ENCODE measurements at places on chromosomes 12 and 14.
A peak's percentile ranks its signal among the peaks of the same experiment; 100 is the strongest.

DNA sequence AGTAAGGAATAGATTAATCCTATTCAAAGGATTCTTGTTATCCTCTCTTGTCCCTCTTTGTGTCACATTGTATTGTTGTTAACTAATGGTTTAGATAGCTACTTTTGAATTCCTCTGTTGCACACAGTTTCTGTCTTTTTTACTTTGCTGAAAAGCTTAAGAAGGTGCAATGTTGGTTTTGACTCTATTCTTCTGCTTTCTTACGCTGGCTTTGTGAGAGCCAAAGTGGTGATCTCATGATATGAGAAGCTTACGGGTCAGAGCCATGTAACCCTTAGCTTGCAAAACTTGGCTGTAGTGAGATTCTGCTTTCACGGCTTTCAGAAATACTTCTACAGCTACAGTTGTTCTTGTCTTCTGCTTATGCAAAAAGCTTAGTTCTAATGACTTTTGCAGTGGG is 239.7 kb downstream of the TRHDE start:
- DNase-seq, result no peak

DNA sequence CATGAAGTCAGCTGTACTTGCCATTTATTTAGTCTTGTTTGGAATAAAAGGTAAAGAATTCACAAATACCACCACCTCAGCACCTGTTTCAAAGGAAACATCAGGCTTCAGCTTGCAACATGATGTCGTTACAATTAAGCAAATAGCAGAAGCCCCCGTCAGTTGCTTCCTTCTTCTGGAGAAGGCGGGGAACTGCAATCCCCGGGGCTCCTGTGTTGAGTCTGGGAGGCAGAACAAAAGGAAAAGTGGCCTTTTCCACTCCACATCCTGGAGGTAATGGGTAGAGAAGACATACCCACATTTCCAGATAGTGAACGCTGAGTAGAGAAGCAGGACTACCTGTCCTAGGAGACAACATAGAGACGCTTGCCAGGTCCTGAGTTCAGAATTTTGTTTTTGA is 92.8 kb downstream of the DNAH10 start:
- peak; percentile 28 for DNase-seq

DNA sequence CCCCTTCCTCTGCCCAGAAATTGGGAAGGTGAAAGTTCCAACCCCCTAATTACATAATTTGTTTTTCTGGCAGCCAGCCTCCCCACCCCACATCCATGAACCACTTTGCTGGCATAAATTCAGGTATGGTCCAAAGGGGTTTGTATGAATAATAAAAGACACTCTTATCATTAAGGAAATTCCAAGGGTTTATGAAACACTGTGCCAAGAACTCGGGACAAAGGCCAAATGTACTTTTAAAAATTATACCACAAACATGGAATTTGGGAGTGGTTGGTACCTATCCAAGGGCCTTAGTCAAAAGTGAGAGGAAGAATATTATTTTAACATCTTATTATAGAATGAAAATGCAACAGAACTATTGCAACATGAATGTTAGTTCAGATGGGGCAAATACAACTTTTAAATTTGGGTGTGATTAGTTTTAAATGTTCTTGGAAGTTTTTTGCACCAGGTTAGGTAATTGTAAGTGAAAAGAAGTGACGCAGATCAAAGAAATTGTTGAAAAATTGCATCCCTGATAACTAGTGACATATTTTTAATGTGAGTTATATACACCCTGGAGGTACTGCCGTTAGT is 217.8 kb downstream of the TMEM117 start:
- DNase-seq, result no peak

DNA sequence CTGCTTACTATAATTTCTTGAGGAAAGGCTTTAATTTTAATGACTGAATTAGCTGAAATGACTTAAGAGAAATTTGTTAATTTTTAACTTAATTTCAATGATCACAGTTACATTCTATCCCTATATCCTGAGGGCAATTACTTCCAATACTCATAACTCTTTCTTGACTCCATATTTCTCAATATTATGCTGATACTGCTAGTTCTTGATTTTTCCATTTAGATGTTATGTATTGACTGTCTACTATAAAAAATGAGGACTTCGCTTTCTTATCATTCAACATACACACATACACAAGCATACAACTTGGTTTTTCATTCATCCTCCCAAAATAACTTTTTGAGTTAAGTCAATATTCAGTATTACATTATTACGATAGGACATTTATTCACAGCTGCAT is 176.2 kb downstream of the PHLDA1 start:
- DNase-seq, result no peak

- DNase-seq, result no peak
Observed at GRCh38 chr14:105317546-105317945, 3.0 kb downstream of the PACS2 start.

DNA sequence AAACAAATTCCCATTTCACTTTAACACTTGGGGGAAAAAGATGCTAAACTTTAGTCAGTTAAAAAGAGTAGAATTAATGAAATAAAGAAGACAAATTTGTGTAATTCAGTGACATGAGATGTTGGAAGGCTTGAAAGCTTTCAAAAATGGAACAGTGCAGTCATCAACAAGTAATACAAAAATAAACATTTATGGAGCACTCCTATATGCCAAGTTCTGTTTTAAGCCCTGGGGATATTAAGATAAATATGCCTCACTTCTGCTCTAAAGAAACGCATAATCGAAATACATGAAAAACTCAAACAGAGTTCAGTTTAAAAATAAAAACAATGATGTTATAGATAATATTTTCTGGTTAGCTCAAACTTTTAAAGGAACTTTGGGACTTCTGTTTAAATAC is 93.0 kb downstream of the KCNH5 start:
- no peak for DNase-seq

DNA sequence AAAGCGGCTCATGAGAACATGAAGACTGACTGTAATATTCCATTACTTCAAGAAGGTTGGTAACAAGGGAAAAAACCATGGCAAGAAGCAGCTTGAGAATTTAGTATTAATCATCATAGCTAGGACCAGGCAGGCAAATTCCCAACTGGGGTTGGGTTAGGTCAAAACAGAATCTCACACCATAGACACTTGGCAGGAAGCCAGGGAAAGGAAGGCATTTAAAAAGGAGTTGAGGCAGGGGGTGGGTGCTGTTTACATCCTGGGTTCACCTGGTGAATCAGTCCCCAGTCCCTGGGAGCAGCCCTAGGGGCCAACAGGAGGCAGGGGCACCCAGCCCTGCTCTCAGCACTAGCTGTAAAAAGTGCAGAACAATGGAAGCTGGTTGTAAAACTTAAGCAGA is 108.6 kb downstream of the EGLN3 start:
- DNase-seq, result no peak

DNA sequence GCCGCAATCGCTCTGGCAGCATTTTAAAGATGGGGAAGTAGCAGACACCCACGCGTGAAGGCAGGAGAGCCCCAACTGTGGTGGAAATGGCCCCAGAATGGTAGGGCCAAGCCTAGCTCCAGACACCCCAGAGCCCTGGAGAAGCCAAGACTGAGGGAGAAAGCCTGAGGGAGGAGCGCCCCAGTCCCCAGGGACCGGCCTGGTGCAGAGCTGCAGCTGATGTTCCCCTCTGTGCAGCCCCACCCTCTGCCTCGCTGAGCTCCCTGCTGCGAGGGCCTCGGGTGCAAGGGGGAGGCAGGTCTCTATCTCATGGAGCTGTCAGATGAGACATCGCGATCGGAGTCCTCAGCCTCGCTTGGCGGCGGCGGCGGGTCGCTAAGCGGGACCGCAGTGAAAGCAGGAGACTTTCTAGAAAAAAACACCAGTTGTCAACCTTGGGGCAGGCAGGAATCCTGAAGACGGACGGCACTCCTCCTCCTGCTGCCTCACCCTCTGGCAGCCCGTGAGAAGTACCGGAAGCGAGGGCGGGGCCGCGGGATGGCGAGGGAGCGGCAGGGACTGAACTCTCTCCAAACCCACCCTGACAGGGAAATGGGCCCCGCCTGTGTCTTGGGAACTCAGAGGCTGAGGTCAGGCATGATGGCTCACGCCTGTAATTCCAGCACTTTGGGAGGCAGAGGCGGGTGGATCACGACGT is 6.0 kb downstream of the GAPDH start:
- peak; percentile 95 for DNase-seq

DNA sequence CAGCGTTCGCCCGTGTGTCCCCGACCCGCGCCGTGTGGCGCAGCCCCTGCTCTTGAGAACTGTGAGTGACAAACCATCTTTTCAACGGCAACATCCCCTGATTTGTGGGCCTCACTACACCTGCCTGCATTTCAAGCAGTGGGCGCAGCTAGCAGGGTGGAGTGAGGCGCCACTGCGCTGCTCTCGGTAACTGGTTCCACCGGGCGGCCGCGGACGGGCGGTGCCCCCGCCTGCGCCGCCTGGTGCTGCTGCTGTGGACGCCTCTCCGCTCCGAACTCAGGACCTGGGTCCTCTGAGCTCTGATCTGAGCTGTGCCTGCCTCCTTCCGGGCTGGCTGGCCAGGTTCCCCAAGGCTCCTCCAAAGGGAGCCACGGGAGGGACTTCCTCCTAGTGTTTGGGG is 5.9 kb upstream of the DEGS2 start:
- no peak for DNase-seq

Data from NB4 (cell line).